Parietal lobe (tissue), 2 donors: ENCODE measurements at places on chromosomes 5 and 9. TPM values are rescaled to one million over a fixed set of nuclear protein-coding genes. Genes with fewer than 3 reads are reported as not detected.

ANKRD33B gene
- total RNA-seq, result 4.4 TPM

RORB gene
- total RNA-seq, result 55.7 TPM

FBLL1 gene
- total RNA-seq, result 37.6 TPM

LCN12 gene
- total RNA-seq, result 0.94 TPM

FREM1 gene
- 4.7 TPM for total RNA-seq

GABRA6 gene
- not detected for total RNA-seq

NEUROG1 gene
- 1.6 TPM for total RNA-seq

DMRT3 gene
- total RNA-seq, result not detected

OR1Q1 gene
- total RNA-seq, result not detected

DIPK1B gene
- total RNA-seq, result 37.9 TPM

SPAAR gene
- total RNA-seq, result 0.31 TPM

DAPK1 gene
- total RNA-seq, result 187 TPM

CCDC107 gene
- total RNA-seq, result 9.7 TPM

SHB gene
- 25.7 TPM for total RNA-seq

CHSY3 gene
- total RNA-seq, result 26.6 TPM

MLANA gene
- not detected for total RNA-seq

ORM1 gene
- total RNA-seq, result not detected

TMC1 gene
- 0.94 TPM for total RNA-seq

PCDHA7 gene
- total RNA-seq, result 47.0 TPM

C9orf153 gene
- total RNA-seq, result 1.3 TPM

SLC2A6 gene
- total RNA-seq, result 17.2 TPM
